HuH-7.5 (cell line): ENCODE measurements at places on chromosomes 1 and 21.

DNA sequence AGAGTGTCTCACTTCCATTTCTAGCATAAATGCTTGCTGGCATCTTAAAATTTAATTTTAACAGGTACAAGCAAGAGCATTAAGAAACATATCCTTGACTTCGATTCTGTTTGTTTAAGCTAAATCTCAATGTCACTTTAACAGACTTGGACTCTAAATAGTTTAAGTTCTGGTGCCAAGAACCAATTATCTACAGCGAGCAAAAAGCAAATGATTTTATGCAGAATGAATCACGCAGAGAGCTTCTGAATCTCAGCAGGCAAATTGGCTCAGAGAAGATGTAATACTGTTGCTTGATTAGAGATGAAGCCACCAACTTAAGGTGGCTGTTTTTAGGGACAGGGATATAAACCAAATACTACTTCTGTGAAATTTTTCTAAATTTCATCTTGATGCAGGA is 117.0 kb upstream of the PLD5 start:
- no peak for DNase-seq

- no peak for DNase-seq
Observed at GRCh38 chr1:186536273-186536890, 75.5 kb upstream of the PDC start.

DNA sequence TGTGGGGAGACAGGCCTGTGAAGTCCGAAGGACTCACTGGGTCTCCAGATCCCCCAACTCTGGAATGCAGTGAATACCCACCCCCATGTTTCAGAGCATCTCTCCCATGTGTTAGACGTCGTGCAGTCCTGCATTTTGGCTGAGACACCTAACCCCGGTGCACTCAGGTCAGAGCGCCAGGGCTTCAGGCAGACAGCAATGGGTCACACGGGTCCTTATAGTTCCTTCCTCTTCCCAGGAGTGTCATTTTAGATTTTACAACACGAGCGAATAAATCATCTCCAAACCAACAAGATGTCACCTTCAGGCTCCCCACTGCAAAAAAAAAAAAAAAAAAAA is 5.1 kb downstream of the PRRX1 start:
- DNase-seq = no peak

- no peak for DNase-seq
Observed at GRCh38 chr1:43997295-43997999, 6.0 kb downstream of the CCDC24 start.

DNA sequence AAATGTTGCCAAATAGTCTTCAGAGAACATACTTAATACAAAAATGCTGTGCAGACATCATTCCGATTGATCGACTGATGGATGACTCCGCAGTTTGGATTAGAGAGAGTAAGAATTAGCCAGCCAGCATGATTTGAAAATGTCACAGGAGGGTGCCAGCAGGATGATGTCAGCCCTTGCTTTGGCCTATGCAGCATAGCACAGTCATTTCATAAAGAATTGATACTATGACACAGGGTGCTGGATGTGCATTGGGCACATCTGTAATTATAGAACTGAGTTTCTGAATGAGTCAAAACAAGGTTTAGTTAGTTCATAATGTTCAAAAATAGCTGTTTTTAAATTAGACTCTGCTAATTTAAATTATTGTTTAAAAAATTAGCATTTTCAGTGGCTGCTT is 21.6 kb upstream of the TRAF5 start:
- DNase-seq = no peak

DNA sequence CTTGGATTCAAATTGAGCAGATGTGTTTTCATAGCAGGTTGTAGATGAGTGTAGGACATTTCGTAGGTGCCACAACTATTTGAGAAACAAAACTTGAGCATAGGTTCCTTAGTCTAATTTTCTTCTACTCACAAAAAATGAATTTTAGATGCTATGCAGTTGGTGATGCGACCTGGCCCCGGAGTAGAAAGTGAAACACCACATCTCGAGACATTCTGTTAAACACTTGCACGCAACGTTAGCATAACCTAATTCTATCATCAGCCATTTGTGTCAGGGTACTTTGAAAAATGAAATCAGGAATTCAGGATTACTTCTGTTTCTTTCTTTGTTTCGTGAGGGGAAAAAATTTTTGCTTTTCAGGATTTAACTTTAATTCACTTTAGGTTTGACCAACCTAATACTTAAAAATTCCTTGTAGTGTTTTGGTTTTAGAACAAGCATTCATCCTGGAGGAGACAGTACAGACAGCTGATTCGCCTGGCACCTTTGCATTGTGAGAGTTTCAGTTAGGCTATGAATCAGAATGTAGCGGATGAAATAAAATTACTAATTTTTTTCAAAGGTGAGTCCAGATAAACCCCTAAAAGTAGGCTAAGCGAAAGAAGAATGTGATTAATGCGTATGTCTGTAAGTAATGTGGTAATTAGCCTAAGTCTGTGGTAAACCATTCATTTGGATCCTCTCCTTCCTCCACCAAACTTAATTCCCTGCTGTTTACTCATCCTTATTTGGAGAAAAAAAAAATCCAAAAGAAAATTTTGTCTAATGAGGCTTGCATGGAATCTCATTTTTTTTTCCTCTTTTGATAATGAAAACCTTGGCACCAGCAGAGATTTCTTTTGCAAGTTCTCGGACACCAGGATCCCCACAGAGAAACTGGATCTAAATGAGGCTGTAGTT is 44.9 kb downstream of the MAP3K21 start:
- DNase-seq = no peak

DNA sequence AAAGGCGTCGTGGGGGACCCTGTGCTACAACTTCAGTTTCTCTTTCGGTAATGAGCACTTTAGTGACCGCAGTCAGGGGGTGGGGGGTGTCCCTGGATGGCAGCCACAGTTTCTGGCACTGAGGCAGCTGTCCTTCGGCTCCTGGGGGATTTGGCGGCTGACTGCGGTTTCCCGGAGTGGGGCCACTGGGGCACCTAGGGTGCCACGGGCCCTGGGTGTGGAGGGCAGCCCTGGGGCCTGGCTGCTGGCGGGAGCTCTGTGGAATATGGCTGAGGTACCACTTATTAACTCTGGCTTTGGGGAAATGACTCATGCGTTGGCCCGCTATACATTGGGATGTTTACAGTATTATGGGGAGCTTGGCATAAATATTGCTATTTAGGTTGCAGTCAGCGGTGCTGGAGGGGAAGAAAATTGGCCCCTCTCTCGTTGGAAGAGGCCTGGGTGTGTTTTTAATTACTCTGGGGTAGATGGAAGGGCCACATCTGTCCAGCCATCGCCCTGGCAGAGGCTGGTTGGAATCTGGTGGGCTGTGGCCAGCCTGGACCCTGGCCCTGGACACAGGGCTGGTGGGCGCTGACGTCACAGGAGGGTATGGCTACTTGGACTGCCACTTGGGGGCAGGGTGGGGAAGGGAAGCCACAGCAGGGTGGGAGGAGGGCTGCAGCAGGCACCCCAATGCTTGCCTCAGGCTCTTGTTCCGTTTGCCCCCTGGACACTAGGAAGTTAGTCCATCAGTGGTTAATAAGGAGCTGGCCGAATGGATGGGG is 2.0 kb downstream of the EPHB2 start:
- DNase-seq = no peak

- DNase-seq = no peak
Observed at GRCh38 chr1:207831517-207832327, 79.2 kb downstream of the CD34 start.

- no peak for DNase-seq
Observed at GRCh38 chr1:1900883-1901640, 10.2 kb upstream of the GNB1 start.

DNA sequence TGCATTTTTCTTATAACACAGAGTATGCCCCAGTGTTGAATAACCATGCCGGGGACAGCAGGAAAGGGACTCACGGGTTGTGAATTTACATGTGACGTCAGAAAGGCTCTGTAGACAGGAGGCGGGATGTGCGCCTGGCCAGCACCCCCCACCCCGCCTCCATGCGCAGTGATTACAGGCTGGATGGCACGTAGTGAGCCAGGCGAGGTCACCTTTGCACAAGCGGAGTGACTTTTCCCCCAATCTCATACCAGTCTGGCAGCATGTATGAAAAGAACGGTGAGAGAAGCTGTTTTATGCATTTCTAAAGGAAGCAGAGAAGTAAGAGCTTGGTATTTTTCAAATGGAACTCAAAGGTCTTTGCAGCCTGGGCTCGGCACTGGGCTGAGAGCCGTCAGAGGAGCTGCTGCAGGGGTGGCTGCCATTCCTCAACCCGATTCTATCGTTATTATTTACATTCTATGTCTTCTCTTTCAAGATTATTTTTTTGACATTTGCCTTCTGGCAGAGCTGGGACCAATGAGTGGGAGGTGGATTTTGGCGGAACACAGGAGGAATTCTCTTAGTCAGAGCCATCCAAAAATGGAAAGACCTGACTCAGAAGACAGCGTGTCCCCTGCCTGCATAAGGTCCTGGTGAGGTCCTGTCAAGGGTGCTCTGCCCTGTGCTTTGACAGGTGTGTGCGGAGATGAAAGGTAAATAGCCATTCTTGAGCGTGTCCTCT is 115.6 kb upstream of the SLC45A1 start:
- DNase-seq = no peak

GRCh38 chr1:8856689-8857412 is 21.6 kb downstream of the ENO1 start:
- no peak for DNase-seq

GRCh38 chr1:39799770-39800470 is 11.3 kb upstream of the BMP8B start:
- peak; percentile 66 for DNase-seq

GRCh38 chr1:196372896-196373536 is 235.2 kb downstream of the KCNT2 start:
- DNase-seq = no peak

DNA sequence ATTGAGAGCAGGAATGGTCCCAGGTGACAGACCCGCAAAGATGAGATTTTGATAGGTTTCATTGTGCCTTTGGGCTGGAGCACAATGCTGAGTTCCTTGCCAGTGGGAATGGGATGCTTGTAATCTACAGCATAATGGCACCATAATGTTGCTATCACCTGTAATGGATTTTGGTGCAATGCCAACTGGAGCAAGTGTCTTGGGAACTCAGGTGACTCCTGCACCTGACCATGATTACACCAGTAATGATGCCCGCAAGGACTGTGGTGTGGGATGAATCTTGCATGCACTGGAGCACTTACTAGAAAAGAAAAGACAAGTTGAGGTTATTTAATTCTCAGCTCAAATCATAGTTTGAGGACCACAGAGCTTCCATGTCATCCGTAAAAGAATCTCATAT is 96.7 kb downstream of the PTPRU start:
- DNase-seq = no peak

DNA sequence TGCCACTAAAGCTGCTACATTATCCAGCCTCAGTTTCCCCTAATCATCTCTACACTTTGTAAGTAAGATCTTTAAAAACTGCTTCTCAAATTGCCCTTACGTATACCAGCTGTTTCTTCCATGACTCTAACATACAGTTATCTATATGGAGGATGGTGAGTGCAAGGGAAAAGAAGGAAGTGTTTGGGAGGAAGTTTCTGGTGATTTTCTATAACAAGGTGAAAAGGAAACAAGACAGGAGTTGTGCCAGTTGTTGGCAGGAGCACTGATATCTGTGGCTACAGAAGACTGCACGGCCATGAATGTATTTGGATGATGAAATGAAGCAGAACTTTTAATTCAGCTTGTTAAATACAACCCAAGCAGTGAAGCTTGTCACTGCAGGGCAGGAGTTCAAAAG is 32.3 kb upstream of the NHLH2 start:
- DNase-seq = no peak

DNA sequence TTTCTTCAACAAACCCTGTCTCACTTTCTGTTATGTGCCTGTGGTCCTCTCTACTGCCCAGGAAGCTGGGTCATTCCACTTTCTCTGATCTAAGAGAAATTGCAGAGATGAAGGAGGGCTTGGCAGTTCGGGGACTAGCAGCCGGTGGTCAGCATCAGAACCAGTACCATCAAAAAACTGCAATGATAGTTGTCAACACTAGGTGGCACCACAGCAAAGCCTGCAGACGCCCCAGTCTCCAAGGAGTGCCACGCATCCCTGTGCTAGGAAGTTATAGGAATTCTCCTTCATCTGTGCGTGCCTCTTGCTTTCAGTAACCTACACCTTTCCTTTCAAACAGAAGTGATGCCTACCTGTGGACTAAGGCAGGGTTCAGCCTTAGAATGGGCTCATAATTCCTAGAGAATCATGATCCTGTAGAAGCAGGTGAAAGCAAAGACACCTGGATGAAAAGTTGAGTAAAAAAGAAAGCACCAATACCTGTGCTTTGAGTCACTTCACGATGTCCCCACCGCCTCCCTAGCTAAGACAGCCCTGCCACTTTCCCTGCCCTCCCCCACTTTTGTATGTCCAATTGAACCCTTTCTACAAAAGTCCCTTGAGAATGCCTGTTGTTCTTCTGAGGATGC is 129.2 kb downstream of the ADAMTS1 start:
- peak; percentile 7 for DNase-seq

GRCh38 chr1:232047473-232047872 is 420.9 kb downstream of the DISC1 start:
- no peak for DNase-seq

DNA sequence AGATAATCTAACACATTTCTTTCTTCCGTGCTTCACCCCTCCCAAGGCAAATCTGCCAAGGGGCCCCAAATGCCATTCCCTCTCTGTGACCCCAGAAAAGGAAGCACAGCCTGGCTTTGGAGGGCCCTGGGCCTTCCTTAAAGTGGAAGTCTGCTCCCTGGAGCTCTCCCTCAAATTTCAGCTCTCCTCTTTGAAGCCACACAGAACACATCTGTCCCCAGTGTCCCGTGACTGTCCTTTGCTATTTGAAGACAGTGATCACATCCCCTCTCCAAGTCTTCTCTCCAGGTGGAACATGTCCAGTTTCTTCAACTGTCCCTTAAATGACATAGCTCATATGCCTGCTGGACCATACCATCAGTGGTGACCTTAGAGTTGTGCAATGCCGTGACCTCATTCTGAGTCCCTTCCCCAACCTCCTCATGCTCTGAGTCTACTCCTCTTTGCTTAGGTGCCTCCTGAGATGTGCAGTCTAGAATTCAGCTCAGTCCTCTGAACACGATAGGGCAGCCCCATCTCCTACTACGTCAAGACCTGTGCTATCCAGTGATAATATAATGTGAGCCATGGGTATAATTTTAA is 18.4 kb upstream of the FOXO6 start:
- DNase-seq = no peak

GRCh38 chr1:113517983-113518382 is 127.7 kb downstream of the MAGI3 start:
- no peak for DNase-seq

DNA sequence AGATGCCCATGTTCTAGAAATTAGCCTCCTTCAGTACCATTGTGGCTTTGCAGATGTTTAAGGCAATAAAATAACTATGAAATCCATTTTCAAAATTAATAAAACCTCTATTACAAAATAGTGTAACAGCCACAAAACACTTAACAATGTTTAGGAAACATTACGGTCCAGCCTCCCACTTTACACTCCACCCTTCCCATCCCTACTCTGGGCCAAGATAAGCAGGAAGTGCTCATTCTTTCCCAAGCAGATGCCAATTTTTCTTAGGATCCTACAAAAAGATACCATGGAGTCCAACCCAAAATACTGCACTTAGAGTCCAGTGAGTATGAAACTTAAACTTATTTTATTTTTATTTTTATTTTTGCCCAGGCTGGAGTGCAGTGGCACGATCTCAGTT is 150.8 kb downstream of the NR5A2 start:
- DNase-seq = no peak

GRCh38 chr1:116111524-116112021 is 374 bp downstream of the MAB21L3 start:
- DNase-seq = no peak

- no peak for DNase-seq
Observed at GRCh38 chr21:35635261-35635660, 425.1 kb downstream of the SETD4 start.

GRCh38 chr1:226674892-226675714 is 64.0 kb downstream of the ITPKB start:
- DNase-seq = no peak

GRCh38 chr1:28510970-28511440 is 5.2 kb downstream of the RCC1 start:
- DNase-seq = no peak
